Activated T-helper 17 cell treated with anti-CD3 and anti-CD28 coated beads, Interleukin-2, amount 50 U/mL, for 72 hours (primary cell): ENCODE measurements at places on chromosomes 12 and 14.

DNA sequence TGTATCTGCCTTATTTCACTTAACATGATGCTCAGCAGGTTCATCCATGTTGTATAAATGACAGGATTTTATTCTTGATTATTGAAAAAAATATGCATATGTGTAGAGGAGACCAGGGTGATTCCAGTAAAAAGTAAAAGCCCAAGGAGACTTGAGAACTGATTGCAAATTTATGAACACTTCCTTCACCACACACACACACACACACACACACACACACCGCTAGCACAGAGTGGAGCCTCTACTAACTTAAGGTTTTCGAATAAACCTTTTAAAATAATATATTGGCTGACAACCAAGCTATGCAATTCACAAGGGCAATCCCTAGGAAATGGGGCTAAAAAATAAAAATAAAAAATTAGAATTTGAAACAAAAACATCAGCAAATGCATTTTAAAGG is 8.3 kb upstream of the KLRK1 start:
- ATAC-seq: no peak

DNA sequence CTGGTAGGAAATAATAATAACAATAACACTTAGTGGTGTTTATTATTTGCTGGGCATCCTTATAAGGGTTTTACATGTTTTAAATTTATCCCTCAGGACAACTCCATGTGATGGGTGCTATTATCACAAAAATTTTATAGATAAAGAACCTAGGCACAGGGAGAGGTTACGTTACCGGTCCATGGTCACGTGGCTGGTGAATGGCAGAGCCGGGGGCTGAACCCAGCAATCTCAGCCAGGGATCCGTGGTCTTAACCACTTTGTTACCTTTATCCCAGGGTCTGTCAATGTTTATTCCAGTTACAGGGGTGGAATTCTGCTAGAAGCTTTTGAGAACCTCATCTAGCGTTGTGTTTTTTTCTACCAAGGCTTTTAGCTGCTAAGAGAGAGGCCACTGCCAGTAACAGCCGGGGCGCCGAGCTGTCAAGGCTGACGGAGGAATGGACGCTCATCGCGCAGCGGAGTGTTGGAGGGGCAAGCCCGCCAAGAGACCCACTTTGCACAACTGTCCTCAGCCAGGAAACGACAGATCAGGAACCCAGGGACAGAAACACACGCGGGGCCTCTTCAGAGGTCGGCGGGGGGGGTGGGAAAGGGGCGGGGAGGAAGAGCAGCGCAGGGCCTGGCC is 418 bp downstream of the AMN1 start:
- ATAC-seq: peak; percentile 15

DNA sequence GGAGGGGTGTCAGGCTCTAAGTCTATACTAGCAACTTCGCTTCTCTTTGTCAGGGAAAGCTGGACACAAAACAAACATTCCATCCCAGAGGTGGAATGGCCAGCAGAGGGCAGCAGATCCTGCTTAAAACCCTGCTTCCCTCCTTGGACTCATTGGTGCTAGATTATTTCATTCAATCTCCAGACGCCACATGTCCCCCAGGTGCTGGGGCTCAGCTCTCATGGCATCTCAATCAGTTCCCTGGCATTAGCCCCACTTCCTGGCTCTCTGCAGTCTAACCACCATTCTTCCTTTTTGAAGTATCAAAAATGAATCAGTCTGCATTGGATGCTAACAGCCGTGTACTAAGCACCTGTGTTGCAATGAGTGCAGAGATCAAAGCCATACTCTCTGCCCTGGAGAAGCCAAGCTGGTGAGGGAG is 8.1 kb upstream of the PPP1R1A start:
- ATAC-seq: peak; percentile 43

DNA sequence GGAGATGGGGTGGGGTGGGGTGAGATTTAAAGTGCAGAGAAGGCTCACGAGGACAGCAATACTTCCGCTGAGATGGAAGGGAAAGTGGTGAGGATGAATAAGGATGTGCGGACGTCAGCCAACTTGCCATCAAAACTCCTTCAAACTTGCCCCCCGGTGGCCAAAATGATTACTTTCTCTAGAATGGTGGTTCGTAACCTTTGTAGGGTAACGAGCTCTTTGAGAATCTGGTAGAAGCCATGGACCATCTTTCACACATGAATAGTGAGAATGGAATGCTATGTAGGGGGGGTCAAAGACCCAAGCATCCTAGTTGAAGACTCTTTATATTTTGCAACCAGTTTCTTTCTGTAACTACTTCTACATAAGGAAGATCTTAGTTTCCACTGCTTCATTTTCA is 245.9 kb upstream of the DDHD1 start:
- no peak for ATAC-seq

- ATAC-seq: no peak
These were observed 2.2 kb upstream of the EP400 start for GRCh38 chr12:131947482-131948027.

DNA sequence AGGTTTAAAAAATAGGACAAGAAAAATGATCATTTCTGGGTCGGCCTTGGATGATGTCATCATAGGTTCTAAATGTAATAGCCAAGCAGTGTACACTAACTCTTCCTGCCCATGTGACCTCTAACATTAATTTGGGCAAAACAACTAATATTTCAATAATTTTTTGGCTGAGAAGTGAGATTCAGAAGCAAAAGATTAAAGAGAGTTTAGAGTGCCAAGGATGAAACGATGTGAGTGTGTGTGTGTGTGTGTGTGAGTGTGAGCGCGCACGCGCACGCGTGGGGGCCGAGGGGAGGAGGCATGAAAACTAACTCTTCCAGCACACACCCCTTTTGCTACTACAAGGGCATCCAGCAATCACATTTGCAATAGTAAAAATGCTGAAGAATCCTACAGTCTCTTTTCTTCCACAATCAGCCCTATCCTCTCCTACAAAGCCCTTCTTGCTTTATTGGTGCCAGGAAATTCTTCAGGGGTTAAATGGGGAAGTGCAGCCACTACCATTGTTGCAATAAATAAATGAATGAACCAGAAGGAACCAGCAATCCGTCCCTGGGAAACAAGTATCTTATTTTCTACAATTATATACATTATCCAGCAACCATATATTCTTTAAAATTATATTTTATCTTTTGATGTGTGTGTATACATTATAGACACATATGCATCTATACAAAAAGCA is 52.9 kb downstream of the PEBP1 start:
- no peak for ATAC-seq

DNA sequence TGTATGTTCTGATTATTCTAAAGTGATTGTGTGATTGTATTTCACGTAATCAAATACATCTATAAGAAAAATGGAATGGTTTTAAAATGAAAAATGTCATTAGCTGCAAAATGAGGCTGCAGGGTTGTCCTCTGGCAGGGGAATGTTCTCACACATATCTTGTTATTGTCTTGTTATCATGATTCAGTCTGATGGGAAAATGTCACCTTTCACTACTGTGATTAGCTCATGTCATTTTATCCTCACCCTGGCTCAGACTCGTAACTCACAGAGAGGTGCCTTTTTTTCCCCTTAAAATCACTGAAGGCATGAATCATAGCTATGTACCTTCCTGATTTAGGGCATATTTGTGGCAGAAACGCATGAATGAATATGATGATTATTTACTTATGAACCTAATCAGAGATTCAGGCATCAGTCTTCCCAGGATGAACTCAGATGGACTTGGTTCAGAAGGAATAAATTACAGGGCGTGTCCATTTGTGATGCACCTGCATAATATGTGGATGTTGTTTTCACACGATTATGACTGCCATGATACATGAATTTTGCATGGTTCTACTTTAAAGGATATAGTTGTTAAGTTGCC is 1339.2 kb downstream of the AACS start:
- no peak for ATAC-seq

GRCh38 chr14:69059658-69060623 is 80.8 kb upstream of the ACTN1 start:
- no peak for ATAC-seq

DNA sequence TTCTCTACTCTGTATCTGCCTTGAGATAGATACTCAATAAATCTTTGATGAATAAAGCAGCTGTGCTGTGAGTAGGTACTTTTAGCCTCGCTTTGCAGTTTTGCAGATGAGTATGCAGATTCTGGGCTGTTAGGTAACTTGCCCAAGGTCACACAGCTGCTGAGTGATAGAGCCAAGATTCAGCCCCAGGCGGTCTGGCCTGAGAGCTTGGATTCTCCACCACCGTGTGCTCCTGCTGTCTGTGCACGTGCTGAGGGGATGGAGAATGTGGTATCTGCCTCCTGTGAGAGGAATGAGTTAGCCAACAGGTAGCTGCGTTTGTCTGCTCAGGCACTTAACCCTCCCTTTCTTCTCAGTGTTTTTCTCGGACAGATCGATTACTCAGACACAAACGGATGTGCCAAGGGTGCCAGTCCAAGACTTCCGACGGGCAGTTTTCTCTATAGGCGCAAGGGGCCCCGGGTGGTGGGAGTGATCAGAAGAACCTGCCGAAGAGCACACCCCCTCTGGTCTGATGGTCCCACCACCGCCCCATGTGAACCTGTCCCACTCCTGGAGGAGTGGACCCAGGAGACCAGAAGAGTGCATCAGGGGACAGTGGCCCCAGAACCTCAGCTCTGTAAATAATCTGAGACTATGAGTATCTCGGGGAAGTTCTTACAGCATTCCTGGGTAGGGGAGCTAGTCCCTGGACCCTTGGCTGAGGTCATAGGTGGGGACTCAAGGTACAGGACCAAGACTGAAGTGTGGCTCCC is 6.6 kb upstream of the CSAD start:
- ATAC-seq: no peak

GRCh38 chr12:38110026-38110699 is 206.4 kb upstream of the ALG10B start:
- ATAC-seq: no peak

DNA sequence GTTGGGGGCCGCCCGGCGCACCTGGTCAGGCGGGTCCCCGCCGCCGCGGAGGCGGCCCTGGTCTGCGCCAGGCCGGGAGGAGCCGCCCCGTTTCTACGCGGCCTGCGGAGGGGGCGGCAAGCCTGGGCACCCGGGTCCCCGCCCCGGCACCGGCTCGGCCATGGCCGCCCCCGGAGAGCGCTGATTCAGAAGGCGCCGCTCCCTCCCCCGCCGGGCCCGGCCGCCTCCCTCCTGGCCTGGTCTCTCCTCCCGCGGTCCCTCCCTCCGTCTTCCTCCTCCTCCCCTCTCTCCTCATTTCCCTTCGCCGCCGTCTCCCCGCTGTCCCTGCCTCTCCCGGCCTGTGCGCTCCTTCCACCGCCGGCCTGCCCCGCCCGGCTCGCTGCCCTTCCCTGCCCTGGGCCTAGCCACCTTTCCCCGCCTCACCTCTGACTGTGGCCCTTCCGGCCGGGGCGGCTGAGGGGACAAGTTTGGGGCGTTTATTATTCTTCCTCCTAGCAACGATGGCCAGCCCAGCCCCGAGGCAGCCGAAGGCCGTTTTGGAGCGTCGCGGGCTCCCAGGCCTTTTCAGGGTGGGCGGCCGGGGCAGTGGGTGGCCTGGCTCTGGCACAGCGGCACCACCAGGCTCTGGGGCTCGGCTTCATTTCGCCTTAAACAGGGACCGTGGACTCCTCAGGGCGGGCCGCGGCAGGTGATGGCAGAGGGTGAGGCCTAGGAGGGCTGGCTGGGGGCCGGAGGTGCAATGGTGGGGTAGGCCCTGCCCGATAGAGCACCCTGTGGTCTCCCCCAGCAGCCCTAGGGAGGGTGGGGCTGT is 768 bp downstream of the CEP170B start:
- ATAC-seq: peak; percentile 75
